GF-D8 (cell line): ENCODE measurements at places on chromosomes 4 and X.

DNA sequence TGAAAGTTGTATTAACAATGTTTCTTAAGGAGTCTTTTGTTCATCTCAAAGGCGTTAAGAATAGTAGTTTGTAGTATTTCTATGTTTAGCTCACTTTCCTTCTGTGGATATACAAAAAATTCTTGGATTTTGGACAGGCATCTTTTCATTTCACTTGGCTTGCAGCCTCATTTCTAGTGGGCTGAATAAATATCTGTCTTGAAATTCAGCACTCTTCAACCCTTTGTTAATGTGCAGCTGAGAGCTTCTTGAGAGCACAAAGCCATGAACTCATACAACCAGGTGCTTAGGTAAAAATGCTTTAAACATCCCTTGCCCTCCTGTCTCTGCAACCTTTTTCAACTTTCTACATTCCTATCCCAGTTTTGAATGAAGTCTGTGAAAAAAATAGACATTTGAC lies 1003.2 kb downstream of the C4orf33 start:
- no peak for DNase-seq

DNA sequence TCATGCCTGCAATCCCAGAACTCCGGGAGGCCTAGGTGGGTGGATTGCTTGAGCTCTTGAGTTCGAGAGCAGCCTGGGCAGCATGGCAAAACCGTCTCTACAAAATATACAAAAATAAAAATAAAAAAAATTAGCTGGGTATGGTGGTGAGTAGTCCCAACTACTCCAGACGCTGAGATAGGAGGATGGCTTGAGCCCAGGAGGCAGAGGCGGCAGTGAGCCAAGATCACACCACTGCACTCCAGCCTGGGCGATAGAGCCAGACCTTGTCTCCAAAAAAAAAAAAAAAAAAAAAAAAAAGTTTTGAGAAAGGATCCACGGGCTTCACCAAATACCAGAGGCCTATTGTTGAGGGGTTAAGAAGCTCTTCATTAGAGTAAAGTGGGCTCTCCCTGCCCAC lies 8.0 kb downstream of the SUPT20HL2 start:
- DNase-seq: no peak

- DNase-seq: no peak
Measured at GRCh38 chr4:176833400-176834175, 40.9 kb upstream of the VEGFC start.

DNA sequence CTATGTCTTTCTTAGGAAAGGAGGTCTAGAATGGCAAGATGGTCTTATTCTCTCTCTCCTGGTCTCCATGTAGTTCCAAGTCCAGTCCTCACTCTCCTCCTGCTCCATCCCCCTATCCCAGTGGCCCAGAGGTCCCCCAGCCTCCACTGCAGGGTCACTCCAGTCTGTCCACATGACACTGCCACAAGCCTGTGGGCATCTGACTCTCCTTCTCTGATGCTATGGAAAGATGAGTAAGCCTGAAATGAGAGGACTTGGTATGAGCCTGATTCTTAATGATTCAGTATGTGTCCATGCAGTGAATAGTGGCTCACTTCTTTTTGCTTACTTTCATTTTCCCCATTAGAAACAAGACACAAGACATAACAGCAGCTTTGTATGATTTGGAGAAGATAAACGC lies 516.8 kb upstream of the ADGRL3 start:
- no peak for DNase-seq

GRCh38 chr4:176874721-176875445 lies 82.2 kb upstream of the VEGFC start:
- DNase-seq: no peak

DNA sequence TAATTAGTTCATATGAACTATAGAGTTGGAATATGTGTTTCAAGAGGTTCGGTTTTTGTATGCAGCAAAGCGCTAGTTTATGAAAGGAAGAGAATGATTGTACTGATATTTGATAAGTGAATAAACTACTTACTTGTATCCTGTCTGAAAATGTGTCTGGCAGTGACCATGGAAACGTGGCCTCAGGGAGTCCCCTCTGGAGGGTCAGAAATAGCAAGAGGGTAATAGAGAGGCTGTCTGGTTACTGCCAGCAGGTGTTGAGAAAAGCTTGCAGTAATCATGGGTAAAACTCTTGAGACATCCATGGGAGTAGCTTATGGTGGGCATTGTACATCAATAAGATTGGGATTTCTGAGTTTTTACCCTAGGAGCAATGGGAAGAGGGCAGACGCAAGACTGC lies 77.1 kb downstream of the DCLK2 start:
- DNase-seq: no peak

- no peak for DNase-seq
Measured at GRCh38 chrX:29071525-29072320, 484.5 kb downstream of the IL1RAPL1 start.

- no peak for DNase-seq
Measured at GRCh38 chr4:87580057-87580456, 28.3 kb upstream of the DSPP start.

DNA sequence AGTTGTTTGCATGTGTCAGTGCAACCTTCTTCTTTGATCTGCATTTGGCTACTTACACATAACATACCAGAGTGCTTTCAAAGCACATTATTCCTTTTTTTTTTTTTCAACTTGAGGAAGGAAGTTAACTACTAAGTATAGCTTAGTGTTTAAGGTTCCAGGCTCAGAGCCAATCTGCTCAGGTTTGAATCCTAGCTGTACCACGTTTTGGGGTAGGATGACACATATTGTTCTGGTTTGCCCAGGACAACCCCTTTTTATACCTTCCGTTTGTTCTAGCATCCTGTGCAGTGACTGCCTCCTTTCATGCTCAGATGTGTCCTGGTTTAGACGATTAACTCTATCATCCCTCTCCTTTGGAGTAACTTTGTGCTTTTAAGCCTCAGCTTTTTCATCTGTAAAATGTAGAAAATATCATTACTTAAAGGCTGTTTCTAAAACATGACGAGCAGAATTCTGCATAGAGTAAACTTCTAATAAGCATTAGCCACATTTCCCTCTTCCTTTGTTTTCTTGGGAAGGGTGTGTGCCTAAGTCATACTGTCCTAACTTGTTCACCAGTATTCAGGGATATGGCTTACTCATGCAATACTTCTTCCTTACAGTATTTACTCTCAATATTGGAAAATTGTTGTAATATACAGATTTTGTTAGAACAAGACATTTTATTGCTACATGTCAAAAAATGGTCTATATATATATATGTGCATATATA lies 281.3 kb downstream of the C4orf33 start:
- no peak for DNase-seq

GRCh38 chr4:169955521-169955920 lies 70.7 kb downstream of the MFAP3L start:
- no peak for DNase-seq

DNA sequence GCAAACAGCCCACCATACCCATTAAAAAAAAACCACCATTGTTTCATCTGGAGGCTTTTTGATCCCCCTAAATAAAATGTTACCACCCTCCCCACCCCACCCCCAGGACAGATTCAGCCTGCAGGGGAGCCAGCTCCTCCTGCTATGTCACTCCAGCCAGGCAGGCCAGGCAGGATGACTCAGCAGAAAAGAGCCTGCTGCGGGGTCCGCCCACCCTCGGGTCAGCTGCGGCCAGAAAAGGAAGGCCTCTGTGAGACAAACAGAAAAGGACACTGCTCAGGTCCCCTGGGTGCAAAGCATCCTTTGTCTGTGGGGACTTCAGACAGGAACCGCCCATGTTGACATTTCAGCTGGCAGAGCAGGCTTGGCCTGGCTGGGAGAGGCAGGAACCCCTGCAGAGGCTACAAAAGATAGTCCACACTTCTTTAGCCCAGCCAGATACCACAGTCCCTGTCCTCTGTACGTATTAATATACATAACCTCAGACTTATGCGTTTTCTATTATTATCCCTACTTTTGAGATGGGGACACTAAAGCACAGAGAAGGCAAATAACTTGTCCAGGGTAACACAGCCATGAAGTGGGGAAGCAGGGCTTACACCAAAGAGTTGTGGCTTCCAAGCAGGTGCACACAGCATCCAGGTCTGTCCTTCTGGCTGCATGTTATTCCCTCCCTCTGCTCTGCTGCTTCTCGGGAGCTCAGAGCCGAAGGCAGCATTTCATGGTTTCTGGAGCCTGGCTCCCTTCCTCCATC lies 147.7 kb downstream of the CPEB2 start:
- no peak for DNase-seq

DNA sequence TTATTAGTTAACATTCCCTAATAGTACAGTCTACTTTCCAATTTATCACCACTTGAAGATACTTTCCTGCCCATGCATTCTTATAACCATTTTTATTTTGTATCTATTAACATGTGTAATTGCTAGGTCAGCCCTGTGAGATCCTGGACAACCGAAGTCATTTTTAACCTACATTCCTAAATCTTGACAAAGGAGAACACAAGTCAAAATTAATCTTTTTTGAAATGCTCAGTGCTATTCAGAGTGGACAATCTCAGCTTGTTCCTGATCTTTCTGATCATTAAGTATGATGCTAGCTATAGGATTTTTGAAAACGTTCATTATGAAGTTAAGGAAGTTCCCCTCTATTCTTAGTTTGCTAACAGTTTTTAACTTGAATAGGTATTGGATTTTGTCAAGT lies 37.5 kb downstream of the ANXA10 start:
- no peak for DNase-seq

GRCh38 chr4:89259301-89260028 lies 48.1 kb downstream of the GPRIN3 start:
- no peak for DNase-seq

DNA sequence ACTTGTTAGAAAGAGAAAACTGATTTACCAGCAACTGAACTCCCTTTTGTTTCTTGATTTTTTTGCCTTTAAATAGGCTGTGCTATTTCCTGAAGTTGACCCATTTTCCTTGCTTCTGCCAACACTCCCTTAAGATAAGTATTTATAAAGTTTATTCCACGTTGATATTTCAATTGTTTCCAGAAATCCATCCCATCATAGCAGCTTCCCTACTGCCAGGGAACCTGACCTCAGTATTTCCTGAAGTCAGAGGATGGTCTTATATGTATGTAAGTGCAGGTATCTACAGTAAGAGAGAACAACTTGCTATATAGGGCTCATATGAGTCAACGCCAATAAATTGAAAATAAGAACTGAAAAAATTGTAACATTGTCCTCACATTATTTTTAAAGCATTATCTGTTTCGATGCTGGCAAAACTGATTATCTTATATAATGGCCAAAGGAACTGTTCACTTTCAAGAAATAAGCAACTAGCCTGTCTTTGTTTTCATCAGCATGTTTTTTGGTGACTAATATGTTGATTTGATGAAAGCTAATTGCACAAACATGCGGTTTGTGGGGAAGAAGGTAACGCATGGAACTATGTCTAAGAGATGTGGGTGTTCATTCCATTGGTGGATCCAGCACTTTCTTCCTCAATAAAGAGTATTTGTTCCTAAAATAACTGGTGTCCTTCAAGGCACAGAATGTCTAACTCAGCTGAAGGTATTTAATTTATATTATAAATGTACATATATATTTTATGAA lies 4.7 kb downstream of the LIMCH1 start:
- no peak for DNase-seq

- no peak for DNase-seq
Measured at GRCh38 chrX:10048076-10048475, 80.9 kb downstream of the CLDN34 start.

- DNase-seq: no peak
Measured at GRCh38 chr4:93346840-93347239, 481.7 kb upstream of the ATOH1 start.

DNA sequence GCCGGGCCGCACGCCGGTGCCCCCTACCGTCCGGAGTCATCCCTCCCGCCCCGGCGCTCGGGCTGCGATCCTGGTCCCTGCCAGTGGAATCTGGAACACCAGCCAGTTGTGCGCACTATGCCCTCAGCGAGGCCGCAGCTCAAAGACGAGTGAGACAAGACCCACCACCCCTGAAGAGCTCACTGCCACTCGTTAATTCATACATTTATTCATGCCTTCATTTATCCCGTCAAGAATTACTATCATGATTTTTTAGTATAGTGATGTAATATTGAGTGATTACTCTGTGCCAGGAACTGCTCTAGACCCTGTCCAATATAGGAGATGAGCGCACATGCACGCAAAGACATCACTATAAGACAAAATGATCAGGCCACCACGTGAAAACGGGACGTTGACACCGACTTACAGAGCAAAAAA lies 247 bp upstream of the PPA2 start:
- no peak for DNase-seq

DNA sequence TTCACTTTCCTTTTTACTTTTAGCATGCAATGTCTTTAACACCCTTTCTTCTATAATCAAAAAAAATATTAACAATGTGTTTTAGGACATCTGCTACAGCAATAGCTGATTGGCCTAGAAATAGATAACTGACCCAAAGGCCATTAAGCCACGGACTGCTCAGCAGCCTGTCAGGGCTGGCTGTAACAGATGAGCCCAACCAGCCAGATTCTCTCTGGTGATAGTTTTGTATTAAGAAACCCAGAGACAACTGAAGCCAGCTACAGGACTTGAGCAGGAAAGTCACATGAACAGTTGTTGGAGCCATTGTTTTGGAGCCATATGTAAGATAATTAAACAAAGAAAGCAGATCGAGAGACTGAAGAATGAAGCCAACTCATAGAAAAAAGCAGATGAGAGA lies 80.3 kb downstream of the DDIT4L start:
- no peak for DNase-seq

DNA sequence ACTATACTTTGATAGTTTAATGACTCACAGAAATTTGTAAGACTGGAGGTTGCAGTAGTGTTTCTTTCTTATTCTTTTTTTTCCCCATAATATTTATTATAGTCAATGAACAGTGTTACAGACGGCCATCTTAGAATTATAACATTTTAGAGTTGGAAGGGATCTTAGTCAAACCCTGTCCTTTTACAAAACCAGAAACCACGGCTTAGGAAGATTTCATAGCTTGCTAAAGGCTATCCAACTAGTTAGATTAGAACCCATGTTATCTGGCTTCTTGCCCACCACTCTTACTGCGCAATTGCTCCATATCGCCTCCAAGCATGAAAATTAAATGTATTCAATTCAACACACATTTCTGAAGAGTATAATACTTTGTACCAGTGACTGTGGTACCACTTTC lies 1.1 kb downstream of the XIAP start:
- DNase-seq: no peak
